ENCODE measurements at places on chromosomes 12 and 14.
A peak's percentile ranks its signal among the peaks of the same experiment; 100 is the strongest.

DNA sequence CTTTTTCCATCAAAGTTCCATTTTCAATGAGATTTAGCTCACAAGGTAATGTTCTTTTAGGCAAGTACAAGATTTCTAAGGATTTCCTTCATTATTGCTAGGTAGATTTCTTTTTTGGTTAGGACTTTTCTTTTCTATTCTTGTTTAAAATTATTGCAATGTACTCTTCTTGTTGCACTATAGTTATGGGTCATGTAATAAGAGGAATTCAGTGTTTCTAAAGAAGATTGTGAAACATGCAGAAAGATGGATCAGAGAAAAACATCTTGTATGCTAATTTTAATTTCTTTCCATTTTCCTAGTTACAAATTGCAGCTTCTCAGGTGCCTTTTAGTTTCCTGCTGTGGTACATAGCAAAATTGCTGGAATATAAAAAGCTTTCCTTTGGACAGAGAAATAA, 56.1 kb downstream of the BTG1 start:
- DNase-seq, result no peak

DNA sequence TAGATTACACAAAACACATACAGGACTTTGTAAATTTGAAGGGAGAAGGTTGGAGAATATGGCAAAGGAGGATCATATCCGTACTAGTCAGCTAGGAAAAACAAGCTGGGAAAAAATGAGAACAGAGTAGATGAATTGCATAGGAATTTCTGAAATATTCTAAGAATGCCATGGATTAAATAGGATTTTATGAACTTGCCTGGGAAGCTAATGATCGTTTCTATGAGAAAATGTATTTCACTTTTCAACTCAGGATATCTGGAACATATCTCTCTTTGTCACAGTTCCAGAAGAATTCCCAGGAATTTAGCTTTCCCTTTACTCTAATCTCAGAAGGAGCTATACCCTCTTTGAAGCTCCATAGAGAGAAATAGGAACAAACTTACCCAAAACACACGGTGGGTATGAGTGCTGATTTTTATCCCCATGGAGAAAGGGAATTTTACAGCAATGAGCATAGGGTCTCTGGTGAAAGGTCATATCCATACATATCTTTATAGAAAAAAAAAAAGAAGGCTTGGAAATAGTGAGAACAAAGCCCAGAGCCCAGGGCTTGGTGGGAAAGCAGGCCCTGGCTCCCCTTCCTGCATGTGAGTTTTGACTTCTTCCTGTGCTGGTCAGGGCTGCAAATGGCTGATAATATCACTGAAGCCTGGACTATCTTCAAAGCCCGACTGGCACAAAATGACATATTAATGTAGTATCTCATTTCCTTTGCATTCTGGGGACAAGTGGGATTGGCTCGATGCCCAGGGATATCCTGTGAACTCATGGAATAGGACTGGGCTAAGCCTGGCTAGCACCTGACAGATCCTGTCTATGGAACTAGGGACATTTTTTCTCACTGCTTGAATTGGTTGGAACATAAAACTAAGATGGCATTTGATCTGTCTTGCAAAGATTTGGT, 136.3 kb downstream of the AEBP2 start:
- DNase-seq, result peak; percentile 90

GRCh38 chr14:60845523-60845922, 111.0 kb downstream of the MNAT1 start:
- DNase-seq, result no peak

DNA sequence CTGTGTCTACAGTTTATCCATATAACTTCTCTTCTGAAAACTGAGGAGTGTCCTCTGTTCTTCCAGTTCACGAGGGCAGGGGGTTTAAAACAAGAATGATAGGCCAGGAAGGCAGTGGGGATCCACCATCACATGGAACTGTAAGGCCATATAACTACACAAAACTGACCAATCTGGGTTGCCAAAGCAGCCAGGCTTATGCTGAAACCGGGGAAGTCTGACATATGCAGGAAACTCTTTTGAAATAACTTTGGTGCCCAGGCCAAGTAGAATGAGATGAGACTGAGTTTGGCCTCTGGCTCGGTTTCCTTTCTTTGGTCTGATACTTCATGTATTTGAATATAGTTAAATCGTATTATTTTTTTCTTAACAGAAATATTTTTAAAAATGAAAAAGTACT, 18.0 kb upstream of the ATF1 start:
- DNase-seq, result no peak

GRCh38 chr12:92439420-92439805, 263.4 kb upstream of the PLEKHG7 start:
- no peak for DNase-seq

- no peak for DNase-seq
Observed at GRCh38 chr12:52807544-52808470, 6.1 kb downstream of the KRT4 start.

- DNase-seq, result peak; percentile 49
Observed at GRCh38 chr12:120710805-120711296, 593 bp downstream of the UNC119B start.

Data from NCI-H146 (cell line).